Skin of body (tissue), 3 donors: ENCODE measurements at places on chromosomes 13 and 19.

DNA sequence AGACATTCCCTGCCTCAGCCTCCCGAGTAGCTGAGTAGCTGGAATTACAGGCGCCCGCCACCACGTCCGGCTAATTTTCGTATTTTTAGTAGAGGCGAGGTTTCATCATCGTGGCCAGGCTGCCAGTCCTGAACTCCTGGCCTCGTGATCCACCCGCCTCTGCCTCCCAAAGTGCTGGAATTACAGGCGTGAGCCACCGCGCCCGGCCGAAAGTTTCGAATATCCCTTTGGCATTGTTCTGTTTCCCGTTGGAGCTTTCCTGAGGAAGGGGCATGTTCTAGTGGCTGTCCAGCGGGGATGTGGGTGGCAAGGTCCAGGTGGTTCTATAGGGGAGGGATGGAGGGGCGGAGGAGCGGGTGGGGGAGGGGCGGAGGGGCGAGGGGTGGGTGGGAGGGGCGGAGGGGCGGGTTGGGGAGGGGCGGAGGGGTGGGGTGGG, 2.1 kb upstream of the BSG start:
- no peak for DNase-seq

- DNase-seq: no peak
Measured at GRCh38 chr13:113843864-113844556, 19.9 kb downstream of the GAS6 start.

DNA sequence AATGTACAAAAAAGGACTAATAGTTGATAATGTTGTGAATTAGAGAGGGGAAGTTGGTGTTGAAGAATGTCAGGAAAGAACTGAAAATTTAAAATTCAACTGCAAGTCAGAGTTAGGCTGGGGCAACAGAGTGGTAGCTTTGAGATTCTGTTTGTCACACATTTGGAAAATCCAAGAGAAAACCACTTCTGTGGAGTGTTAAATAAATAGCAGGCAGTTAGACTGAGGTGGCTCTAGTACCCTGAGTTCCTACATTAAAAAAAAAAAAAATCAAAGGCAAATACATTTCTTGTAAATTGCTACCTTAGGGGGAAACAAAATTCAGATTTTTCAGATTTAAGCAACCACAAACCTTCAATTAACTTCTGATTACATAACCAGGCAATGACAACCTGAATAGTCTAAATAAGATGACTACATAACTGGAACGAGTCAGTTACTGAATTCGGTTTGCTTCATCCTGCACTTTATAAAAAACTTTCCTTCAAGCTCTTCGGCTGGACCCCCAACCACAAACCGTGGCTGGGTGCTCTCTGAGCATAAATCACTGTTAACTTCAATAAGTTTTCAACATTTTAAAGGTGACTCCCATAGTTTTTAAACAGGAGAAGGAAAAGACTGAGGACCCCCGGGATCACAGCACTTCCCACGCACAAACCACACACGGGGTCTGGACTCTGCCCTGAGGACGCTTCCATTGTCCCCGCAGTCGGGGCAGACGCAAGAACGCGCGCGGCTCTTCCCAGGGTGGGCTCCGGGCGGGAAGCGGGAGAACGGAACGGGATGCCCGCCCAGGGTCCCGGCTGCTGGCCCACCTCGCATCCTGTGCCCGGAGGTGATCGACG, 725 bp downstream of the ZNF682 start:
- DNase-seq: peak; percentile 3

- DNase-seq: peak; percentile 96
Measured at GRCh38 chr19:6066661-6067646, 43.3 kb downstream of the RFX2 start.

DNA sequence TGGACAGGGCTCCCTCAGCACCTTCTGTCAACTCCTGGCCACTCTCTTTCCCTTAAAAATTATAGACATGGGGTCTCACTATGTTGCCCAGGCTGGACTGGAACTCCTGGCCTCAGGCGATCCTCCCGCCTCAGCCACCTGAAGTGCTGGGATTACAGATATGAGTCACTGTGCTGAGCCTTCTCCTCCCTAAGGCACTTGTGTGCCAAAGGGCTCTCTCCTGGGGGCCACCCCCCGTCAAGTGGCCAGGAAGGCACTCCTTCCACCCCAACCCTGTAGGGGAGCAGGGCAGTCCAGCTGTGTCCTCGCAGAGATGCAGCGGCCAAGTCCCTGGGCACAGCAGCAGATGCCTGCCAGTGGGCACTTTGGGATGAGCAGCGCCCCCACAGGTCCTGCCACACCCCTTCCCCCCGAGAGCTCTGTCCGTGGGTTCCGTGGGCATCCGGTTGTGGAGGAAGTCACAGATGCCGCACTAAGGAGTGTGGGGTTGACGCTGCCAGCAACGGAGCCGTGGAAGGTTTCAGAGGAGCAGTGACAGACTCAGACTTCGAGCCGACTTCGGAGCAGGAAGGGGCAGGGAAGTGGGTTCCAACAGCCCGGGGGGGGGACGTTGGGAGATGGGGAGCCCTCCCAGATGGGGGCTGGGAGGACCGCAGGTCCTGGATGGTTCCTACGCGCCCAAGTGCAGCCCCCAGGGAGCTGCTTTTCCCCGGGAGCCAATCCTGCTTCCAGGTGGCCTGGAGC, 3.3 kb upstream of the UQCR11 start:
- DNase-seq: no peak

DNA sequence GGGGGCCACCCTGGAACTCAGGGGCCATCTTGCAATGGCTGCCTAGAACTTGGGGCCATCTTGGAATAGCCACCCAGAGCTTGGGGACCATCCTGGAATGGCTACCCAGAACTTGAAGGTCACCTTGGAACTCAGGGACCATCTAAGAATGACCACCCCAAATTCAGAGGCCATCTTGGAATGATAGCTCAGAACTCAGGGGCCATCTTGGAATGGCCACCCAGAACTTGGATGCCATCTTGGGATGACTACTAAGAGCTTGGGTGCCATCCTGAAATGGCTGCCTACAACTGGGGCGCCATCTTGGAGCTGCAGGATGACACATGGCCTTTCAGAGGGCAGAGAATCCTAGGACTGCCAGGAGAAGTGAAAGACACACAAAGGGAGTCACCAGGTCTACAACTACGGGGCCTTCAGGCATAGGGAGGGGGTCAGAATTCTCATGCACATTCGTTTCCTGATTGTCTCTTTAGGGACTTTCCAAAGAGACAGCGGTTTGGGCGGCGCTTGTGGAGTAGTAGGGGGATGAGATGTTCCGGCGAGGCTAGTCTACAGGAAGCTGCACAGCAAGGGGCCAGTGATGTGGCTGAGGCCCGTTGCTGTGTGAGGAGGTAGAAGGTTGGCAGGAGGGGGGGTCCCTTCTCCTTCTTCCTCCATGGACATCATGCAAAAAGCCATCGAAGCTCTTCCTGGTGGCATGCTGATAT, 125.0 kb downstream of the IER2 start:
- no peak for DNase-seq

DNA sequence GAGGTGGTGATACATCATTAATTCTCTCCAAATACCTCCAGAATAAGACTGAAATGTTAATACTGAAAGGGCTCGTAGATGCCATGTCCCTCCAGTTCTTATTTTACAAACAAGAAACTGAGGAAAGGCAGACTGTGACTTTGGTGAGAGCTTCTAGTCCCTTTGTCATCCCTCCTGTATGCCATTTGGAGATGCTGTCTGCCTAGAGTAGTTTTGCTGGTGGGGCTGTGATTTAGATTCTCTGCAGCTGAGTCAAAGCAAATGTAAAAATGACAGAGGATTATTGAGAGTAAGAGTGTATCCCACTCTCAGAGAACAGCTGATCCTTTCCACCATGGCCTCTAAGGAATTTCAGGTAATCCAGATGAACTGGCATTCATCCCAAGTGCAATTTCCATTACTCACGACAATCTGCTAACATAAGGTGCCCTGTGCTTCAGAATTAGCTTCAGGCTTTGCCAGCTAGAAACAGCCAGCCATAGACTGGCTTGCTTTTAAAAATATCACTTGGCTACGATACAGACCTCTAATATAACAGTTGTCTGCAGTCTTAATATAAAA, 16.8 kb downstream of the PABPC3 start:
- no peak for DNase-seq

GRCh38 chr19:43754253-43754502, 584 bp downstream of the SMG9 start:
- DNase-seq: peak; percentile 75

DNA sequence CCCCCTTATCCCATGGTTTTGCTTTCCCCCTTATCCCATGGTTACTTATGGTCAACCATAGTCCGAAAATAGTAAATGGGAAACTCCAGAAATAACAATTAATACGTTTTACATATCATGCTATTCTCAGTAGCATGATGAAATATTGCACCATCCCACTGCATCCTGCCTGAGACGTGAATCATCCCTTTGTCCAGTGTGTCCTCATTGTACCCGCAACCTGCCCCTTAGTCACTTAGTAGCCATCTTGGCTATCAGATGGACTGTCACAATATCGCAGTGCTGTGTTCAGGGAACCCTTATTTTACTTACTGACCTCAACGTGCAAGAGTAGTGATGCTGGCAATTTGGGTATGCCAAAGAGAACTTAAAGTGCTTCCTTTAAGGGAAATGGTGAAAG, 10.5 kb upstream of the NBEA start:
- DNase-seq: no peak

- DNase-seq: no peak
Measured at GRCh38 chr13:112891477-112892401, 77.3 kb upstream of the MCF2L start.

DNA sequence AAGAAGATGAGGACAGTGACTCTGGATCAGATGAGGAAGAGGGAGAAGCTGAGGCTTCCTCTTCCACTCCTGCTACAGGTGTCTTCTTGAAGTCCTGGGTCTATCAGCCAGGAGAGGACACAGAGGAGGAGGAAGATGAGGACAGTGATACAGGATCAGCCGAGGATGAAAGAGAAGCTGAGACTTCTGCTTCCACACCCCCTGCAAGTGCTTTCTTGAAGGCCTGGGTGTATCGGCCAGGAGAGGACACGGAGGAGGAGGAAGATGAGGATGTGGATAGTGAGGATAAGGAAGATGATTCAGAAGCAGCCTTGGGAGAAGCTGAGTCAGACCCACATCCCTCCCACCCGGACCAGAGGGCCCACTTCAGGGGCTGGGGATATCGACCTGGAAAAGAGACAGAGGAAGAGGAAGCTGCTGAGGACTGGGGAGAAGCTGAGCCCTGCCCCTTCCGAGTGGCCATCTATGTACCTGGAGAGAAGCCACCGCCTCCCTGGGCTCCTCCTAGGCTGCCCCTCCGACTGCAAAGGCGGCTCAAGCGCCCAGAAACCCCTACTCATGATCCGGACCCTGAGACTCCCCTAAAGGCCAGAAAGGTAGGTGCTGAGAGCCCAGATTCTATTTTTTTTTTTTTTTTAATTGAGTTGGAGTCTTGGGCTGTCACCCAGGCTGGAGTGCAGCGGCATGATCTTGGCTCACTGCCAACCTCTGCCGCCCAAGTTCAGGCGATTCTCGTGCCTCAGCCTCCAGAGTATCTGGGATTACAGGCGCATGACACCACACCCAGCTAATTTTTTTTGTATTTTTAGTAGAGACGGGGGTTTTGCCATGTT, 2.3 kb downstream of the PPP1R15A start:
- DNase-seq: no peak

- peak; percentile 73 for DNase-seq
Measured at GRCh38 chr19:42255766-42256745, 1.1 kb upstream of the ERF start.

DNA sequence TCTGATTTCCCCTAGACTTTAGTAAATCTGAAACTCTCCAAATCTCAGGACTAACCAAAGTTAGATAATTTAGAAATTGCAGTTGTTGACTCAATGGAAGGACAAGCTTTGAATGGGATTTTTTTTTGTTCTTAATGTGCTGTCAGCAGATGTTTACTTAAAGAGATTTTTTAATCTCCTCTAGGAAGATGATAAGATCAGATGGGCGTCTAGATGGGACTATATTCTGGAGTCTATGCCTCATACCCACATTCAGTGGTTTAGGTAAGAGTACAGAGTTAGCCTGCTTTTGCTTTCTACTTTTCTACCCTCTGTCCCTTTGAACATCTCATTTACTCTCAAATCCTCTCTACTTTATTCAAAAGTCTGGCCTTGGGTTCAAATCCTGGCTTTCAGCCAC, 39.3 kb downstream of the TM9SF2 start:
- DNase-seq: no peak

- DNase-seq: no peak
Measured at GRCh38 chr19:36527341-36527740, 730 bp downstream of the ZNF260 start.

- peak; percentile 5 for DNase-seq
Measured at GRCh38 chr19:48539503-48540096, 12.4 kb upstream of the SULT2B1 start.

DNA sequence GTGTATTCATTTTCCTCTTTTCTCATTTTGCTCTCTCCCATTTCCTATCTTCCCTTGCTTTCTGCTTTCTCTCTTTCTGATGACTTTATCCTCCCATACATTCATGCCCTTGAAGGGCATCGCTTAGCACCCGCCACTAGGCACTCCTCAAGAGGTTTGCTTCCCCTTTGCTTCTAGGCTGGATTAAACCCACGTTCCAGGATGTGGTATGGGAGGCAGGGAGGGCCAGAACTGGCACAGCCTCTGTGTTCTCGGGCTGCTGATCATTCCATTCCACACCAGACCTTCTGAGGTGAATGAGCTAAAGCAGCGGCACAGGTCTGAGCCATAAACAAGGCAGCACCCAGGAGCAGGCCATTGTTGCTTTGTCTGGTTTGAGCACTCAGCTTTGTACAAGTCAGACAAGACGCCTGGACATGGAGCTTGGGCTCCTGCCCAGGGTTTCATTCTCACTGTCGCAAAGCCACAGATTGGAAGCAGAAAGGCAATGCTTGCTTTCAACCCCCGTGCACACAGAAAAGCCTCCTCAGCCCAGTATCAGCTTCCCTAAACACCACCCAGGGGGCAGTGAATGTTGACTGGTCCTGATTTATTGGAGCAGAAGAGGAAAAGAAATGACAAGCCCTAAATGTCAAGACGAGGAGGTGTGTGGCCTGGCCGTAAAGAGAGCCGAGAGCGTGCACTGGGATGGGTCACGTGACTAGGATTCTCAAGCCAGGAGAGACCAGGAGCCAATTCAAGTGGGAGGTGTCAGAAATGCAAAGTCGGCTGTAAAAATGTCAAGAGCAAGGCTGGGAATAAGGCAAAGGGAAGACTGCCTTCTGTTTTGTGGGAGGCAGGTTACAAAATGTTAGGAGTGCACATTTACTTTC, 218.0 kb upstream of the SERP2 start:
- peak; percentile 69 for DNase-seq

DNA sequence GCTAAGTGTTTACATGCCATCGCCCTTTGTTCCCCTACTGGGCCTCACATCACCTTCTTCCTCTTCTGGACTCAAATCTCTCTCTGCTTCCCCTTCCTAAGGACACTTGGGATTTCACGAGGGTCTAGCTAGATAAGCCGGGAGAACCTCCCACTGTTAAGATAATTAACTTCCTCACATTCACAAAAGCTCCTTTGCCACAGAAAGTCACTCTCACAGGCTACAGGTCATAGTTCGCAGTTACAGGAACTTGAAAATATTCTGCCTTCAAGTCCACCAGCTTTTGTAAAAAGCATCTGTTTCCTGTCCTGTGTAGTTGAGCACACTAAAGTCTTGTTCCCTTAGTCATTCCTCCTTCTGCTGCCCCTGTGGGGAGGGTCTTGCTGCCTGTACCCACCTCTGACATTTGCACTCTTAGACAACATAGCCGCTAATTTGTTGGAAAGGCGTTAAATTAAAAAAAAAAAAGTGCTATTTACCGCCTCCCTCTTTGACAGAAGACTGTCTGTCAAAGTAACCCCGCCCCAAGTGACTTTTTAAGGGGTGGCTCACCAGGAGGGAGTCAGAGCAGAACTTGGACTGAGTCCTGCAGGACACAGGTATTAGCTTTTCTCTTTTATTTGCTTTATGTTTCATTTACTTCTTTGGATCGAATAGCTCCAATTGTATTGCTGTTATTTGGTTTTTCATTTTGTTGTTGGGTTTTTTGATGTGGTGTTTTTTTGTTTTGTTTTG, 26.8 kb upstream of the CEACAM21 start:
- DNase-seq: peak; percentile 45

- no peak for DNase-seq
Measured at GRCh38 chr19:917323-918151, at the start of gene KISS1R. TSS of gene KISS1R (plus strand) at chr19:917333. CDS start at chr19:917503, 170 bp downstream.
